ENCODE measurements at places on chromosomes 6 and 20. TPM values are rescaled to one million over a fixed set of nuclear protein-coding genes. Genes with fewer than 3 reads are reported as not detected.

DNA sequence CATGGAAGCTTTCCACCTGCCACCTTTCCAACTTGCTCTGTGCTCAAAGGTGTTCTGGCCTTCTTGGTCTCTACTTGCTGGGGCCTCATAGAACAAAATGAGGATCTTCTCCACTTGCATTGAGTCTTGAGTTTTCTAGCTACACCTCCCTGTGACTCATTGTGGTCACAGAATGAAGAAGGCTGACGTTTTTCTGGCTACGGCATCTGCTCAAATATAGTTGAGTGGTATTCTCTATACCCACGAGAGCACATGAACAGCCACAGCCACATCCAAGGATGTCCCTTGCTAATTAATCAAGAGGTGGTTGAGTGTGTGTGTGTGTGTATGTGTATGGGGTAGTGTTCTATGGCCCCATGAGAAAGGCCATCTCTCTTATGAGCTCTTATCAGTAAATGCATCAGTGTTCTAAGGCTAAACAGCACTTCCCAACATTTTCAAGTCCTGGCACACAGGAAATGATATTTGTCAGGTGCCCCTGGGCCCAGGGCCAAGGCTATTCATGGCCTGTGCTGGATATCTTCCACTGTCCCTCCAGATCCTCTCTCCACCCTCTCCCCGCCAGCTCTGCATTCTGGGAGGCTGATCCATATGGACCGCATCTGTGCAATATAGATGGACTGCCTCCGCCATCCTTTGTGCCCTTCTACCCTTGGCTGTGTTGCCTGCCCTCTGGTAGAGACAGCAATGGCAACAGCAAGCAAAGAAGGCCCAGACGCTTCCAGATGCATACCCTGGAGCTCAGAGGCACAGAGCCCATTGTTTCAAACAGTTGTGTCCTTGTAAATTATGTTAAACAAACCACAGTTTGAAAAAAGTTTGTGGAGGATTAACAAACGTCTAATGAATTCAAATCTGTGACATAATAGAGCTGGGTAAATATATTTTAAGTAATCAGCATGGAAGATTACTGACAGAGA lies 150.2 kb downstream of the LRFN2 start:
- no peaks in the 10 kb centered on the region for H3K4me1 ChIP-seq
- no peak overlapping the region for H3K27ac ChIP-seq
- no peaks in the 10 kb centered on the region for H3K27me3 ChIP-seq
- no peak overlapping the region for H3K4me3 ChIP-seq

DNA sequence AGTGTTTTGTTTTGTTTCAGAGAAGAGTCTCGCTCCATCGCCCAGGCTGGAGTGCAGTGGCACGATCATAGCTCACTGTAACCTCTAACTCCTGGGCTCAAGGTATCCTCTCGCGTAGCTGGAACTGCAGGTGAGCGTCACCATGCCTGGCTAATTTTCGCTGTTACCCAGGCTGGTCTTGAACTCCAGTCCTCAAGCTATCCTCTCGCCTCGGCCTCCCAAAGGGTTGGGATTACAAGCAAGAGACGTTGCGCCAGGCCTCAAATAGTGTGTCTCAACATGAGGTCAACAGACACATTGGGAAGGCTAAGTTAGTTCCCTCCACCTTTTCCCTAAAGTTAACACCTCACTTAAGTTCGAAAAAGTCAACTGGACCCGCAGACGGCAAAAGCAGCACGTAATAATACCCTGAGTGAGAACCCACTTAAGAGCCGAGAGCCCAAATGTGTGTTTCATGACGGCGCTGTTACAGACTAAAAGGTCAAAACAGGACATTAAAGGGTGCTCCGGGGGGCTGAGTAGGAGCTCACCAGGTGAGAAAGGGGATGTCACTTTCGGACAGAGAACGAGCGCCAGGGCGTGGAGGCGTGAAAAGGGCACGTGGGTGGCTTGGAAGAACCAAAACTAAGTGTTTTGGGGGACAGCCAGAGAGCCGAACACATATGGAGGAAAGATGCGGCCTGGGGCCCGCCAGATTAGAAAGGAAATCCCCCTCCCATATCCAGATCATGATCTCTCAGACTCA lies 499 bp downstream of the TTI1 start:
- no peaks in the 10 kb centered on the region for H3K36me3 ChIP-seq
- no peaks in the 10 kb centered on the region for H3K27me3 ChIP-seq
- peak overlapping the region; percentile 91 for H3K27ac ChIP-seq
- H3K4me3 ChIP-seq = peak overlapping the region; percentile 82
- DNase-seq = no peak
- H3K4me1 ChIP-seq = peaks cover 59% of the 10 kb centered on the region

- peak overlapping the region; percentile 79 for H3K4me3 ChIP-seq
- H3K27ac ChIP-seq = peak overlapping the region; percentile 89
- DNase-seq = no peak
- H3K4me1 ChIP-seq = peaks cover 23% of the 10 kb centered on the region
- H3K36me3 ChIP-seq = peaks cover 6% of the 10 kb centered on the region
These were observed 36.9 kb downstream of the HFE start for GRCh38 chr6:26123947-26124780.

GRCh38 chr6:125528621-125529041 lies 220.8 kb upstream of the HEY2 start:
- H3K4me3 ChIP-seq = no peak overlapping the region
- no peaks in the 10 kb centered on the region for H3K36me3 ChIP-seq
- H3K4me1 ChIP-seq = no peaks in the 10 kb centered on the region
- no peaks in the 10 kb centered on the region for H3K27me3 ChIP-seq

Gene RNF217
- total RNA-seq = 26.0 TPM

Gene C6orf120
- total RNA-seq = 21.4 TPM

GRCh38 chr20:50734730-50735679 lies 3.6 kb downstream of the PARD6B start:
- no peaks in the 10 kb centered on the region for H3K36me3 ChIP-seq
- H3K27ac ChIP-seq = no peak overlapping the region
- no peak for DNase-seq
- H3K27me3 ChIP-seq = no peaks in the 10 kb centered on the region
- H3K4me1 ChIP-seq = peaks cover 26% of the 10 kb centered on the region
- no peak overlapping the region for H3K4me3 ChIP-seq

Gene ALDH8A1
- total RNA-seq = not detected

DNA sequence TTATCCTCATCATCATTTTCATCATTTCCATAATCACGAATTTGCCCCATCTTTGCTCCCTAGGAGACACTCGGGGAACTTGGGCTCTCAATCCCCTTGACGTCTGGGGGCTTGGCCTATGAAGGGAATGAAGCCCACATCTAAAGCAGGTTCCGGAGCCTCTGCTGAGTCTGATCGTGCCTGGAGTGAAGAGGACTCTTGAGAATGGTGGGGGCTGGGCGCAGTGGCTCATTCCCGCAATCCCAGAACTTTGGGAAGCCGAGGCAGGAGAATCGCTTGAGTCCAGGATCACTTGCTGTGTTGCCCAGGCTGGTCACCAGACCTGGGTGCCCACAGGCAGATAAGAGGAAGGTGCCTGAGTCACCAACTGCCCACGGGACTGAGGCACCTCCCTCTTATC lies 114.5 kb downstream of the SYCP2 start:
- no peak overlapping the region for H3K27ac ChIP-seq
- no peak overlapping the region for H3K4me3 ChIP-seq
- no peaks in the 10 kb centered on the region for H3K36me3 ChIP-seq
- no peaks in the 10 kb centered on the region for H3K27me3 ChIP-seq
- peaks cover 11% of the 10 kb centered on the region for H3K4me1 ChIP-seq

- no peaks in the 10 kb centered on the region for H3K27me3 ChIP-seq
- no peak for DNase-seq
- no peaks in the 10 kb centered on the region for H3K36me3 ChIP-seq
- no peaks in the 10 kb centered on the region for H3K4me1 ChIP-seq
- no peak overlapping the region for H3K4me3 ChIP-seq
- no peak overlapping the region for H3K27ac ChIP-seq
These were observed 234.2 kb downstream of the NRN1 start for GRCh38 chr6:5772408-5773120.

Gene BRD2
- 125 TPM for total RNA-seq

GRCh38 chr6:137794516-137795201 lies 72.4 kb upstream of the TNFAIP3 start:
- DNase-seq = no peak
- H3K4me3 ChIP-seq = no peak overlapping the region
- no peaks in the 10 kb centered on the region for H3K36me3 ChIP-seq

DNA sequence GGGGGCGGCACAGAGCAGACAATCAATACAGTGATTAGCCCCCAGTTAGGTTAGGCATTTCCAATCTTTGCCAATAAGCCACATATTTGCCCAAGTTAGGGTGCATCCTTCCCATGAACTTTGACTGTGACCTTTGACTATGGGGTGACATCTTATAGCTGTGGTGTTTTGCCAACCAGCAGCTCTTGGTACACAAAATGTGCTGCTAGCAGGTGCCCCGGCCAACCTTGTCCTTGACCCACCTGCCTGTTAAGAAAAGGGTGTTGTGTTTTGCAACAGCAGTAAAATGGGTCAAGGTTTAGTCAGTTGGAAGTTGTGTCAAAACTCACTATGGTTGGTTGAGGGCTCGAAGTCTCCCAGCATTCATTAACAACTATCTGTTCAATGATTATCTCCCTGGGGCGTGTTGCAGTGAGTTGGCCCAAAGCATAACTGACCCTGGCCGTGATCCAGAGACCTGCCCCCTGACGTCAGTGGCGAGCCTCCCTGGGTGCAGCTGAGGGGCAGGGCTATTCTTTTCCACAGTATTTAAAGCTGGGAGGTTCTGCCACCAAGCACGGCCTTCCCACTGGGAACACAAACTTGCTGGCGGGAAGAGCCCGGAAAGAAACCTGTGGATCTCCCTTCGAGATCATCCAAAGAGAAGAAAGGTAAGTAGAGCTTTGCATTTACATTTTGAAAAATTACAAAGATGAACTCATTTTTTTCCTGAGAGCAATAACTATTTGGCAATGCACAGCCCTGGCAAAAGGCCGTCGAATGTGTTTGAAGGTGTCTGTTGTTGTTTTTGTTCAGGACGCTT lies at the start of gene PCK1:
TSS of gene PCK1 (plus strand) at position 557 of the 802 bp plus-strand sequence. CDS start 302 bp downstream, outside the sequence.
- H3K27ac ChIP-seq = no peak within 1 kb of the TSS
- no peaks in the 10 kb centered on the region for H3K4me1 ChIP-seq
- no peaks in the 10 kb centered on the region for H3K36me3 ChIP-seq

GRCh38 chr6:80280262-80281010 lies 174.0 kb downstream of the BCKDHB start:
- H3K4me3 ChIP-seq = no peak overlapping the region
- H3K4me1 ChIP-seq = no peaks in the 10 kb centered on the region
- no peaks in the 10 kb centered on the region for H3K27me3 ChIP-seq
- no peak for DNase-seq
- no peak overlapping the region for H3K27ac ChIP-seq
- H3K36me3 ChIP-seq = no peaks in the 10 kb centered on the region

Data from vagina (tissue), 2 donors.